NCI-H446 (cell line): ENCODE measurements at places on chromosomes 3 and 15.

GRCh38 chr3:27714692-27715453 lies 7.2 kb downstream of the EOMES start:
- DNase-seq = no peak

DNA sequence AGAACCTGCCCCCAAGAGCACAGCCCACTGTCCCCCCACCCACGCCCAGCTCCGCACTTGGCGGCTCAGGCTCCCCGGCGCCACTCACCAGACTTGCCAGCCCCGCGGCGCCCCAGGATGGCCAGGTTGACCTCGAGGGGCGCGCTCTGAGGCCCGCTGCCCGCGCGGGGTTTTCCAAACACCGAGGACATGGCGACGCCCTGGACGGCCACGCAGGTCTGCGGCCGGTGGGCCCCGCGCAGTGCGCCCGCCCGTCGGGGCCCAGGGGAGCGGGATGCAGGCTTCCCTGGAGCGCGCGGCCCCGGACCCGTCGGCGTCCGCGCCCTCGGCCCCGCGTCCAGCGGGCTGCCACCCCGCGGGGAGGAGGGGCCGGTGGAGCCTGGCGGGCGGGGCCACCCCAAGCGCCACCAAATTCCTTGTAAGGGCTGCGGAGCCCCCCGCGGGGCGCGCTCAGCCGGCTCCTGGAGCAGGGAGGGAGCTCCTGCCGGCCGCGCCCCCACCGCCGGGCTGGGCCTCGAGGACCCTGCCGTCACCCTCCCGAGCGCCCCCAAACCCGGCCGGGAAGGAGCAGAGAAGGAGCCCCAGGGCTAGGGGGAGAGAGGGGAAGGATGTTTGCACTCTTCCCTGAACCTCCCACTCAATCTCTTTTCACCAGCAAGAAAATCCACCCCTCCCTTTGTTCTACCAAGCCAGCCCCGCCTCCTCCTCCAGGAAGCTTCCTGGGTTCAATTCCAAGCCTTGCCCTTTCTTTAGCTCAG lies at the start of gene RASL12:
TSS of gene RASL12 (minus strand) at position 347 of the 758 bp plus-strand sequence. CDS start at position 191, 156 bp downstream.
- no peak for DNase-seq

- DNase-seq = no peak
Observed at GRCh38 chr3:77746892-77747291, 707.0 kb downstream of the ROBO2 start.

DNA sequence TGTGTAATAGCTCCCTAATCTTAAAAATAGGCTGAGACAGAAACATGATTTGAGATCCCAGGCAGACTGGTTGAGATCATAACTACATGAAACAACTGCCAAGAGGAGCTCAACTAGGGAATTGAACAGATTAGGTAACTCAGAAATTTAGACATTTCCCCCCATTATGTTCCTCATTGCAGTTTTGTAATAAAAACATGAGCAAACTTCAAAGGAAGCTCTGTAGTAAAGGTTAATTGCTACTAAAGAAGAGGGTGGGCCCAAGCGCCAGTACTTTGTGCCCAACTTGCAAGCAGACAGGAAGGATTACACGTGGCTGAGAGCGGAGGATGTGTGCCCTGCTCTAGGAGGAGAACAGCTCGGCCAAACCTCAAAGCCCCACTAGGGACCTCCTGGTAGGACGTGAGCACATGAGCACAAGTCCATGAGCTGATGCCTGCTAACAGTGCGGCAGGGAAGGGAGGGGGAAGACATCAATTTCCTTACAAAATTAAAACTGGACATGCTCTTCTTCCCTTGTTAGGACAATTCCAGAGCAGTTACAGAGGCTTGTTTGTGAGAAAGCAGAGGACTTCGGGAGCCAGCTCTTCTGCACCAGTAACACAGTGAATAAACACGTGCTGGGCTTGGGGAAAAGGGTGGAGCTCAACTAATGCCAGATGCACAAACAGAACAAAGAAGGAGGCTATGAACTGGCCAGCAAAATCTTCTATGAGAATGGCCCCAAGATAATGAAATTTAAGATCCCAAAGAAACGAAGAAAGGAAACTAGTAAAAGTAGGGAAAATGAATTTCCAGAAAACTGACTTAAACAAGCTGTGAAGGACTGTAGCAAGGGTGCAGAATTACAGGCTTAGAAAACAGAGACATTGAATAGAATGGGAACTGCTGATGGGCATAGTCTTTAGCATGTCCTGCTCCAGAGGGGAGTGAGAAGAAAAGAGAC lies 275.5 kb downstream of the MECOM start:
- no peak for DNase-seq

DNA sequence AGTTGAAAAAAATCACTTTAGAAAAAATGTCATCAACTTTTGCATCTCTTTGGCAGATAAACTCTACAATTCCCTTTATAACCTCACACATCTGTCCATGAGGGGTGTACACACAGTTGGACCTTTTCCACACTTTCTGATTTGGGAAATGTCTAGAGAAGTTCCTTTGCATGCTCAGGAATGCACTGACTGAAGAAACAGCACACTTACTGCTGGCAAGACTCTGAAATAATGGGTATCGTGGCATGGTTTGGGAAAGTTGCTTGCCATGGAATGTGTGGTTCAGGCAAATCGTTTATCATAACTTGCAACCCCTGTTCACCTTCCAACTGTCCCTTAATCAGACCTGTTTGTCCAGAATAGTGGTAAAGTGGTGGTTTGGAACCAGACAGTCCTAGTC lies 135.3 kb upstream of the TGFBR2 start:
- no peak for DNase-seq

DNA sequence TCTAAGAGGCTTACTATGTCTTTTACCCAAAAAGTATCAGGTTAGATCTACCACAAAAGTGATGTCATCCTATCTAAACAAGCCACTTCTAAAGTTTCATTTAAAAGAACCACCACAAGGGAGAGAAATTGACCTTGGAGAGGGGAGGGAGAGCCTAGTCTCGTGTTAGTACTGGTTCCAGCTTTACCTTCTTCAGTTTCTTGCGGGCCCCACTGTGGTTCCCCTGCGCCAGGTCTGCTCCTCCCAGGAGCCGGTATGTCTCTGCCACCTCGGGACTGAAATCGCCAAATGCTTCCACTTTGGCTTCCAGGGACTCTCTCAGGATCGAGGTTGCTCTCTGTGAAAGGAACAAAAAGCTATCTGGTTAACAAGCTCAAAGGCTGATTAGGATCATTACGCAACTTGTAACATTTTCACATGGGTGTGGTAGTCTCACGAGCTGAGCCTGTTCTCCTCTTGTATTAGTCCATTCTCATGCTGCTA lies 51.1 kb downstream of the SYNM start:
- DNase-seq = no peak

DNA sequence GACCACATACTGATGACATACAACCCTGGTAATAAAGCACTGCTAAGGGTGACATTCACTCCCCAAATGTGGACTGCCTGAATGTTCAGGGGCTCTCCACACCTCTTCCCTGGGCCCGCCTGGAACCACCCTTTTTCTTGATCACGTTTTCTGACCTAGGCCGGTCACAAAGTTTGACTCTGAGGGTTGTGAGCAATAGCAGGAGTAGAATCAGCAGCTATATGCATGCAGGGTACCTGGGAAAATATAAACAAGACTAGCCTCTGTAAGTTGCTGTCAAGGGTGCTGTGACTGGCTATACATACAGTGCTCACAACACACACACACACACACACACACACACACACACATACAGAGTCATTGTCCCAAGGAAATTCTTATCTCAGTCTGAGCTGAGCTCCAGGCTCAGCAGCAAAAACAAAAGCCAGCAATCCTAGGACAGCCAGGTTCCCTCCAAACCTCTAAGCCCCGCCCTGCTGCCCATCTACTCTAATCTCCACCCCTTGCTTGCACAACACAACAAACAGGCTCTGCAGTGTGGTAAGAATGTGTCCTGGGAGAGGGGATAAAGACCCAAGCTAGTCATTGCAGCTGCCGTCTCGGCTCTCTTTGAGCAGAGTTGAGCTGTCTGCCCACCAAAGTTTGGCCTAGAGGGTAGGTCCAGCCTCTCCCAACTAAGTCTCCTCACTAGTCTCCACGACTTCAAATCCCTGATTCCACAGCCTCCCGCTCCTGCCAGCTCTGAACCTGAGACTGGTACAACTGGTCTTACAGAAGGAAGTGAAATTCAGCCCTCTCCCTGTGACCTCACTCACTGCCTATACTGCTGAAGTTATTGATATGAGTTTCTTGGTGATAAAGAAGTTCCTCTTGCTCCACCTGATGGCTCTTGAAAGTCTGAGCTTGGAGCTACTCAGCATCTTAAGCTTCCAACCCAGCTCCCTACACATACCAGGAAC lies 2.2 kb downstream of the BMF start:
- DNase-seq = no peak

- DNase-seq = no peak
Observed at GRCh38 chr3:13071695-13072094, 1.5 kb downstream of the IQSEC1 start.

DNA sequence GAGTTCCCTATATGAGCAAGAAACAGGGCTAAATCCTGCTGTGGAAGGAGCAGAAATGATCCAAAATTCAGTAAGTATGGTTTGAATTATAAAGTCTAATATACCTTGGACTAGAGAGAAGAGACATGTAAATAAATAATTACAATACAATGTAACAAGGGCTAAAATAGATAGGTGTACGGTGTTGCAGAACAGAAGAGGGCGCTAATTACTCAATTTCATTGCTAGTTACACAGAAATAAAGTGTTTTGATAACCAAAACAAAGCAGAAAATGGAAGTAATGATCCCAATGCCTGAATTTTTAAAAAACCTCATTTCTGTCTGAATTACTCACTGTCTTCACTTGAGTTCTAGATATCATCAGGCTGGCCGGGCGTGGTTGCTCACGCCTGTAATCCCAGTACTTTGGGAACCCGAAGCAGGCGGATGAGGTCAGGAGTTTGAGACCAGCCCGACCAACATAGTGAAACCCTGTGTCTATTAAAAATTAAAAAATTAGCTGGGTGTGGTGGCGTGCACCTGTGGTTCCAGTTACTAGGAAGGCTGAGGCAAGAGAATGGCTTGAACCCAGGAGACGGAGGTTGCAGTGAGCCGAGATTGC lies 8.3 kb upstream of the PLCH1 start:
- DNase-seq = no peak

- DNase-seq = no peak
Observed at GRCh38 chr3:37688756-37689155, 172.9 kb upstream of the CTDSPL start.

- no peak for DNase-seq
Observed at GRCh38 chr15:44726568-44727484, 9.5 kb upstream of the TRIM69 start.

- DNase-seq = no peak
Observed at GRCh38 chr3:20811006-20811405, 625.0 kb upstream of the SGO1 start.

DNA sequence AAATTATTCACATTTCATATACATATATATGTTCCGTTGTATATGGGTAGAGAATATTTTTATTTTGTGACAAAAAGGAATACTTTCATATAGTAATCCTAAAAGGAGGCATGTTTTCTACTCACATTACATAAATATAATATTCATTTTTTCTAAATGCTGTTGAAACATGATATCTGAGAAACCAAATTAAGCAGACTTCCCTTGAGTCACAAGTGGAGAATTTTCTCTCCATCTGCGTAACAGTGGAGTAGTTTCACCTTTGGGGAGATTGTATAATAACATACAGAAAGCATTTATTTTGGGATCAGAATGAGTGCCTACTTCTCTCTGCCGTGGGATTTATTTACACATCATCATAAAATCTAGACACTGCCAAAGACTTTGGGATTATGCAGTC lies 849.8 kb downstream of the NSUN3 start:
- no peak for DNase-seq

GRCh38 chr3:167750272-167750971 lies 14.9 kb downstream of the SERPINI1 start:
- DNase-seq = no peak

DNA sequence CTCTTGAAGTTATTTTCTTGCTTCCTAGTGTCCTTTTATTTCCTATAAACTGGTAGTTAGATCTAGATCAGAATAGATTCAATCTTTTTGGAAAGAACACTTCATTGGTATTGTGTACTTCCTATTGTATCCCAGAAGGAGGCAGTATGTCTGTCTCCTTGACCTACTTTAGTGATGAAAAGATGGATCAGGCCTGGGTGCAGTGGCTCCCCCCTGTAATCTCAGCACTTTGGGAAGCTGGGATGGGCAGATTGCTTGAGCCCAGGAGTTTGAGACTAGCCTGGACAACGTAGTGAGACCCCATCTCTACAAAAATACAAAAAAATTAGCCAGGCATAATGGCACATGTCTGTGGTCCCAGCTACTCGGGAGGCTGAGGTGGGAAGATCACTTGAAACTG lies 12.0 kb downstream of the BSN start:
- DNase-seq = no peak

DNA sequence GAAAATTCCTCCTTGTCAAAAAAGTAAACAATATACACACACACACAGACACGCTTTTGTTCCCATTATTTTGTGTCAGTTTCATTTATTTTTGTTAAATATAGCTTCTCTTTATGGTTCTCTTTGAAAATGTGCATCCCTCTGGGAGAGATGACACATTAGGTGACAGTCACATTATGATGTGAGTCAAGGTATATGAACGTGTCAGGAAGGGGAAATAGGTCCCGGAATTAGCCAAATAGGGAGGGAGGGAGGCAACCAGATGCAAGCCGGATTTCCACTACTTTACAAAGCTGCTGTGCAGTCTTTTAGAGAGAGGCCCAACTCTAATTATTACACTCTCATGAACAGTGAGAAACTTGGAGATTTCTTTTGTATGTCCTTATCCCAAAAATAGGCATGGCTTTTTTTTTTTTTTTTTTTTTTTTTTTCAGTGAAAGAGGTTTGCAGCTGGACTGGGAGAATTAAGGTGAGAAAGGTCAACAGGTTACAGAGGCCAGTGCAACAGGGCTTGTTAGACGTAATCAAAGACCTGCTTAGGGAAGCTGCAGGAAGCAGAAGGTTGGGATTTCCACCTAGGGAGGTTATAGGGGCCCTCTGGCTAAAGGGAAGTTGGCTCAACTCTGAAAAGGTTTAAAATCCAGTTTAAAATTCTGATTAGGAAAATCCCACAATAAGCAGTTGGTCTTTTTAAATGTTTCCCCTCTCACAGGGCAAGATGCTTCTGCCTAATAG lies 240.5 kb upstream of the UBE2E1 start:
- DNase-seq = no peak

DNA sequence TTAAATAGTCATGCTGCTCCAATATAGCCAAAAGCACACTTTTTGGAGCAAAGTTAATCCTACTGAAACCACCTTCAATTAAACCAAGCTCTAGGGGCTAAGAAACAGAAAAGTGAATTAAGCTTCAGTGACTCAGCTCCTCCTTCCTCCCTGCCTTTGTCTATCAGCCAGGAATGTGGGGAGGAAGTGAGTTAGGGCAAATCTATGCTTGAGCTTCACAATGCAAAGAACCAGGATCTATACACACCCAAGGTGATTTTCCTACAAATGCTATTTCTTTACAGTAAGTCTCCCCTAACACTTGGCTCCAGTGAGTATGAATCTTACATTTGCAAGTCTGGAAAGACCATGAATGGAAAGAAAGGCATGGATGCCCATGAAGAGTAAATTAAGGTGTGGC lies 212.1 kb downstream of the P3H2 start:
- no peak for DNase-seq
